NCI-H226 (cell line): ENCODE measurements at places on chromosomes 4 and X.

- no peak for DNase-seq
Measured at GRCh38 chr4:36303426-36304137, 22.2 kb downstream of the DTHD1 start.

DNA sequence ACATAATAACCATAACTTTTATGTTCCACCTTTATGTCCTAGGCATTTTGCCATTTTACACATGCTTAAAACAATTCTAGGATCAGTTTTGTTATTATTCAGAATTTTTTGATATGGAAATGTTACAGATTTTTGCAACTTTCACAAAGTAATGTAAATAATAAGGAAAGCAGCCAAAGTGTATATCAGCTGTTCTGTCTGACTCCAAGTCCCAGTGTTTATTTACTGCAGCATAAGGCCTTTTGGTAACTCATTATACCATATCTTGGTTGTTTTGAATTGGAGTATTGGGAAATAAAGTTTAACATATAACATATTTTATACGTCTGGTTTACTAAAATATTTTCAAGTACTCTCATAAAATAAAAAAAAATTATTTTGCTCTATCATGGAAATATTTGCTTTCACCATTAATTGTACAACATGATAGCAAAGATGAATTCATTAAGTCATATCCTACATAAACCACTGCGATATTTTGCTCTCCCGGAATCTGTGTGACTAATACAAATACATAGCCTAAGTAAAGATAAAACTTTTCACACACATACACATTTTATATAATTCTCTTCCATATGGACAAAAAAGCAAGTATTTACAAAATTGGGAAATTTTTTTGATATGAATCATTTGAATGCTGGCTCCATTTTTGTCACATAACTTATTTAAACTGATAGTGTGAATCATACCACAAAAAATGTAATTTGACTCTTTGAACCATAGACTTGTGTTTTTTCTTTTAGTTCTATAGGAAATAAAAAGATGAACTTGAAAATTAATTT, 399.0 kb downstream of the PABPC4L start:
- DNase-seq: peak; percentile 31

GRCh38 chr4:75512386-75513211, 1.6 kb downstream of the RCHY1 start:
- DNase-seq: peak; percentile 58

GRCh38 chrX:32483534-32484136, 727.7 kb downstream of the DMD start:
- no peak for DNase-seq

- no peak for DNase-seq
Measured at GRCh38 chrX:71227370-71228062, 4.5 kb downstream of the GJB1 start.

DNA sequence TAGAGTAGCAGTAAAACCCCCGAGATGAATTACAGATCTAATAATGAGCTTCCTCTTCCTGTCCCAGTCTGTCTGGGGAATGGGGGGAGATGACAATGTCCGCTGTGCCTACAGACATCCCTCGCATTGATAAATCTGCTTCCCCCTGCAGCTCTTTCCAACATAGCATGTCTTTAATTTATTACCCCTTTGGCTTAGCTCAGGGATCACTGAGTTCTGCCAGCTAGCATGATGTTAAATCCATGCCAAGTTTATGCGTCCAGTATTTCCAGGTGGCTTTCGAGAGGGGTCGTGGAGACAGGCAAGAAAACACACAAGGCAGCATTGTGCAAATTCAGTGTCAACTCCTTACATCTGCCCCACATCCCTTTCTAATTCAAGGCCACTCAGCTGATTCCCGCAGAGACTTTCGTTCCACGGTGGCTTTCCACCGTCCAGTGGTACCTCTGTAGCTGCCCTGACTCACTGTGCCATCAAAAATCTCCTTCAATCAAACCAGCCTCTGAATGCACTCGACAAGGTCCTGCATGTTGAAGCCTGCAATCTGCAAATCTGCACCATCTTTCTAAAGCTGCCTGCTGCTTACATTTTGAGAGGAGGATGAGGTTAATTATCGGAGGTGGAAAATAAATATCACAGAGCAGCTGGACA, 75.1 kb downstream of the MXRA5 start:
- DNase-seq: no peak

DNA sequence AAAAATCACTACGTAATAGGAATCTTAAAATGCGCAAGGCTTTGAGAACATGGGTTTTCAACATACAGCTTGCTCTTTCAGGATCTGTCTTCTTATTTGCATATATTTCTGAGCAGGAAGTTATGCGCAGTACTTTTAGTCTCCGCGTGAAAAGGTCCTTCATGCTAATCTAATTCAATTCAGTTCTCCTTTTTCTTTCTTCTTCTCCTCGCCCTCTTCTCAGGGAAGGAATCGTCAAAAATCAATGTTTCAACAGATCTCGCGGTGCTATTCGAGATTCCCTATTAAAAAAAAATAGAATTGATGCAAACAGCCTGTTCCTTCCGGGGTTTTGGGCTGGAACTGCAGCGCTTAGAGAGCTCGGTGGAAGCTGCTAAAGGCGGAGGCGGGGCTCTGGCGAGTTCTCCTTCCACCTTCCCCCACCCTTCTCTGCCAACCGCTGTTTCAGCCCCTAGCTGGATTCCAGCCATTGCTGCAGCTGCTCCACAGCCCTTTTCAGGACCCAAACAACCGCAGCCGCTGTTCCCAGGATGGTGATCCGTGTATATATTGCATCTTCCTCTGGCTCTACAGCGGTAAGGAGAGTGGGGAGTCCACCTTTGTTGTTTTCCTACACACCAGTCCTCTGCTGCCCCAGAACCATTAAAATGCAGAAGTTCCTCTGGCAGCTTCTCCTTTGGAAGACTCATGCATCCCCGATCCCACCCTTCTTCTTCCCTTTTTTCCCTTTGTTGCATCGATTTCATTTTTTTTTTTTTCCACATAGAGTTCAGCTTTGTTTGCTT, at the start of the genes HMGN5 and SH3BGRL:
Gene HMGN5, minus strand, starts transcription at position 243 of the 785 bp plus-strand sequence. CDS start 80,364 bp downstream, outside the sequence.
Gene SH3BGRL, plus strand, starts transcription at position 432 of the 785 bp plus-strand sequence. Its CDS starts 99 bp downstream, at position 531.
- no peak for DNase-seq

- peak; percentile 45 for DNase-seq
Measured at GRCh38 chr4:80305466-80305865, 30.1 kb upstream of the CFAP299 start.

DNA sequence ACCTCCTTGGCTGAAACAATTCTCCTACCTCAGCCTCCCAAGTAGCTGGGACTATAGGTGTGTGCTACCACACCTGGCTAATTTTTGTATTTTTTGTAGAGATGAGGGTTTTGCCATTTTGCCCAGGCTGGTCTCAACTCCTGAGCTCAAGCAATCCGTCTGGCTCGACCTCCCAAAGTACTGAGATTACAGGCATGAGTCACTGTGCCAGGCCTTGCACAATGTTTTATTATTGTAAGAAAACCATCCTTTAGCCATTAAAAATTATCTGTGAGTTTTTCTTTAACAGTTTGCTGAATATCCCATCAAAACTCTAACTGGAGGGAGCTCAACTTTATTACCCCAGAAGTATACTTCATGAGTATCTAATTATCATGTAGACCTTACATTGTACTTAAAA, 900.3 kb downstream of the PCDH7 start:
- DNase-seq: peak; percentile 51

- no peak for DNase-seq
Measured at GRCh38 chrX:53285591-53285990, 4.2 kb upstream of the IQSEC2 start.
